Renal cortex interstitium (tissue), 15 donors: ENCODE measurements at places on chromosomes 2 and 18. TPM values are rescaled to one million over a fixed set of nuclear protein-coding genes. Genes with fewer than 3 reads are reported as not detected.

MBP gene
- polyA plus RNA-seq = 16.9 TPM

KYNU gene
- 5.5 TPM for polyA plus RNA-seq

CDH7 gene
- 20.3 TPM for polyA plus RNA-seq

ICOS gene
- polyA plus RNA-seq = not detected

CNGA3 gene
- not detected for polyA plus RNA-seq

PAX8 gene
- 665 TPM for polyA plus RNA-seq

DNA sequence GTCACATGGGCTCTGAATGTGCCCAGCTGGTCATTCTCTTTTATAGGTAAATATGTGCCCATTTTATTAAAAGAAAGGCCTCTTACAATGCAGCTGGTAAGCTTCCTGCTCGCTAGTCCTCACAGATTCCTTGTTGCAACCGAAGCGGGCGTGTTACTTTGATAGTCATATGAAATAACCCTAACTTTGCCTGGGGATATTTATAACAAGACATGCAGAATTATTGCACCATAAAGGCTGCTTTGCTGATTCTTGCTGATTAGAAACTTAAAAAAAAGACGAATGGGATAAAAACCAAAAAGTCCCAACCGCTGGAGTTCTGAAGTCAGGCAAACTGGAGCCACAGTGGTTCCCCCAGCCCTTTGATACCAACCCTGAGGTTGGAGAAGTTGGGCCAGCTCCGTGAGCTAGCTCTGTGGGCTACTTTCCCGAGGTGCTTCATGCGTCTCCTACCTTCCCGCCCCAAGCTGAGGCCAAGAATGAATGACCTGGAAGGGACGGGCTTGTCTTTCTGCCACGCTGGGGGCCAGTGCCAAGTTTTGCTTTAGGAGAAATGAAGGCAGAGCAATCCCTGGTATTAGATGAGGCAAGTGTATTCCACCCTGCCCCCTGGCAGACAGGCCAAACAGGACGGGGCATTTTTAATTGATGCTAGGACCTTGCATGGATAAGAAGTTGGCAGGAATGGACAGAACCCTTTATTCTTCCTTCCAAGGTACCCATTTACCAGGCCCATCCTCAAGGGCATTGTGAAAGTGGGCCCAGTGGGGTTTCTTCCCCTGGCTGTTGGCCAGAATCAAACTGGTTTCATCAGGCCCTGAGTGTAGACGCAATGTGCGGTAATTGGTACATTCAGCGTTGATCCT lies 140.4 kb downstream of the KCTD1 start:
- no peak for DNase-seq

DNA sequence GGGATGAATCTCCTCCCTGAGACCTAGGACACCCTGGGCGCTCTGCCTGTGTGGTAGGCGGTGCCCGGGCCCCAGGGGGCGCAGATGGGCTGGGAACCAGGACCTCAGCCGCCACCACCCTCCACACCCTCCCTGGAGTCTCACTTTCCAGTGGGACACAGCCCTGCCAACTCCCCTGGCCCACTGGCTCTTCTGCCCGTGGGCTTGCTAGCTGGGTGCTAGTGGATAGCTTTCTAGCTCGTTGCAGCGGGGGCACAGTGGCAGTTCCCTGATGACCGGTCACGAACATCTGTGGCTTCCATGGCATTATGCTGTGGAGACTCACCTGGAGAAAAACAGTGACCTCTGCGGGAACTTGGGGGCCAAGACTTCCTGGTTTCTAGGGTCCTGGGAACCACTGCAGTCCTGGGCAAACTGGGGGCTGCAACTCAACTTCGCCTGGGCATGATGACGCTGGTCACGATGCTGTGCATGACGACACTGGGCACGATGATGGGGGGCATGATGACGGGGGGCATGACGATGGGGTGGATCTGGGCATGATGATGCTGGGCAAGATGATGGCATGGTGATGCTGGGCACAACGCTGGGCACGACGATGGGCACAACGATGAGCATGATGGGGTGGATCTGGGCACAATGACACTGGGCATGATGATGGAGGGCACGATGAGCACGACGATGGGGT lies 31.0 kb upstream of the ALLC start:
- DNase-seq = no peak

DNA sequence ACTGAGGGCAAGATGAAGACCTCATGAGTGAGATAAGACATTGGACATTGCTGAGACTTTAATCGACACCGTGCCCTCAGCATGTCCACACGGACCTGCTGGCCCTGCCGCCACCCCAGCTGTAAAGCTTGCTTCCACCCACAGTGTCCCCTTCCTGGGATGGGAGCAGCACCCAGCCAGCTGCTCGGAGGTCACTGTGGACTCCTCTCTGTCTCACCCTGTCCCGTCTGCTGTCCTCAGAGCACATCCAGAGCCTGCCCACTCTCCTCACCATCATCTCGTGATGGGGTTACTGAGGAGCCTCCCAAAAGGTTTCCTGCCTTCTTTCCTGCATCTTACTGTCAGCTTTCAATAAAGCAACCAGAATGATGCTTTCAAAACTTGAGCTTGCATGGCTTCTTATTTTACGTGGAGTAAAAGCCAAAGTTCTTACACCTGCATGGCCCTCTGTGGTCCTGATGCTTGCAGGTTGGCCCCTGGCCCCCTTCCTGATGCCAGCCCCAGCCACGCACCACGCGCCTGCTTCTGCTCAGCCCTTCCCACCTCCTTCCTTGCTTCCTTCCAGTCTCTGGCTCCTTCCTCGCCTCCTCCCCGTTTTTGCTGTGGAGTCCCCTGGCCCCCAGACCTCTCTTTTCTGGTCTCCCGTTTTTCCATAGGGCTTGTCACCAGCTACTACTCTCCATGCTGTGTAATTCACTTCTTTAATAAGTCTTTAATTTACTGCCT lies 67.0 kb downstream of the DGKD start:
- no peak for DNase-seq

DNA sequence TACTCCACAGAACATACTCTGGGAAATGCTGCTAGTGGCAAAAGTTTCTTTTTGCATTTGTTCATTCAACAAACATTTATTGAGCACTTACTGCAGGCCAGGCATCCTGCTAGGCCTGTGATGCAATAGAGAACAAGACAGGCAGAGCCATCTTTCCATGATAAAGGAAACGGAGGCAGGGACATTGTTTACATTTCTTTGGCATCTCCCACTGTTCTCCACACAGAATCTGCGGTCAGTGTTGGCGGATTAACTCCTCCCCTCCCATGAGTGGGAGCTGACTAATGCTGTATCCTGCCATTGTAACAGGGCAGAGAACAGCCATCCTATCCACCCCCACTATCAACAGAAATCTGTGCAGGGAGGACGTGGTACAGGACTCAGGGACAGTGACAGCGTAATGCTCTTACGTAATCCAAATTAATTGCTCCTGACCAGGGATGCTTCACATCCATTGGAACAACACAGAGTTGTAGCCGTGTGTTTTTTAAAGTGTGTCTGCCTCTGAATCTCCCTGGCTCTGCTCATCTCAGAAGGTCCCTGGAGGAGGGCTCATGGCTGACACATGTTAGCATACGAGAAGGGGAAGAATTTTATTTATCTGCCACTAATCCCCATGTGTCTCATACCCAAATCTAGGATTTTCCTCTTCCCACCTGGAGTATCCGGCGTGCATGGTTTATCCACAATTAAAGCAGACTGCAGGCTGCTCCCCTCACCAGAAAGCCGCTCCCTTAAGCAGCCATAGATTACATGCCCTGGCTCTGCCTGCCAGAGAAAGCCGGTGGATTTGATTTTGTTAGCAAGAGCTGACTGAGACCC lies 32.3 kb downstream of the STEAP3 start:
- DNase-seq = no peak

DNA sequence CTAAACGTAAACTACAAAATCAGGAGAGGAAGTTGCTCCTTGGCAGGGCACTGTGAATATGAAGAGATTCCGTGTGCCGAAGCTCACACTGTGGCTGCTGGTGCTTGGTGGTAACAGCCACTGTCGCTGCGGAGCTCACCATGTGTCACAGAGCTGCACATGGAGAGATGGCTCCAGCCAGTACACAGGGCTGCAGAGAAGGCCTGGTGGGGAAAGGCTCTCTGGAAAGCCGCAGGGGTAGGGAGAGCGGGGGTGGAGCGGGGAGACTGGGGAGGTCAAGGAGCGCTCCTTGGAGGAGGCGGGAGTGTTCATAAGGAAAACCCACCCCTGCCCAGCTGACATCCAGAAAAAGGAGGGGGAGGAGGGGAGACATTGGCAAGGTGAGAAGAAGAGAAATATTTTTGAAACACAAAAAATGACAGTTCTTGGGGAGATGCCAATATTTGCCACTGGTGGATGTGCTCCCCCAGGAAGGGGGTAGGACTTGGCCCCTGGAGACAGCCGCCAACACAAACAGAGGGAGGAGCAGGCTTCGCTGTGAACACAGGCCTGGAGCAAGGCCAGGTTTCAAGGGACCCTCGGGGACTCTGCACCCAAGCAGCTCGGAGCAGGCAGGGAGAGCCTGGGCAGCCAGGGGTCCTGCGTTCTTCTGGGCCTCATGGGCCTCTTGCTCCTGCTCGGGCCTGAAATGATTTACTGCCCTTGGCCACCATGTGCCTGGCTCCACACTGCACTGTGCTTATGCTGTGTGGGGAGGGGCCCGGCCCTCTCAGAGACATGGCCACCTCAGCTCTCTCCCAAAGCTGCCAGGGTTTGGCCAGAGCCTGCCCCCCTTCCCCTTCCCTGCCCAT lies 102.6 kb upstream of the GLI2 start:
- no peak for DNase-seq

DNA sequence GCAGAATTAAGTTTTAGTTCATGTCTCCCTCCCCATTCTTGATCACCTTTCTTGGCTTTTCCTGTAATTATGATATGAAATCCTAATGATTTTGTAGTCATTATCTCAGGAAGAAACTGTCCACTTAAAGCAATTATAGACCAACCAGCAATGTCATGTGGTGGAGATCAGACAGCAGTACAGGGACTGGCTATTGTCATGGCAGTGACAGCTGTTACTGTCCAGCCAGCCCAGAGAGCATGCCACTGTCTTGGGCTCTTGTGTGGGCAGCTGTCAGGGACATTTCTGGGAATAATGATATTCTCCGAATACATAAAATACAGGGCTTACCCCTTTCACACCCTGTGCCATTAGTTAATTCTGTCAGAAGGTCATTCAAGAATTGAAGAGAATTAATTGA lies 355.3 kb upstream of the RAB12 start:
- no peak for DNase-seq

GRCh38 chr18:73409242-73409641 lies 541.5 kb upstream of the NETO1 start:
- DNase-seq = no peak

GRCh38 chr18:3616142-3616541 lies 166.2 kb downstream of the TGIF1 start:
- DNase-seq = no peak

DNA sequence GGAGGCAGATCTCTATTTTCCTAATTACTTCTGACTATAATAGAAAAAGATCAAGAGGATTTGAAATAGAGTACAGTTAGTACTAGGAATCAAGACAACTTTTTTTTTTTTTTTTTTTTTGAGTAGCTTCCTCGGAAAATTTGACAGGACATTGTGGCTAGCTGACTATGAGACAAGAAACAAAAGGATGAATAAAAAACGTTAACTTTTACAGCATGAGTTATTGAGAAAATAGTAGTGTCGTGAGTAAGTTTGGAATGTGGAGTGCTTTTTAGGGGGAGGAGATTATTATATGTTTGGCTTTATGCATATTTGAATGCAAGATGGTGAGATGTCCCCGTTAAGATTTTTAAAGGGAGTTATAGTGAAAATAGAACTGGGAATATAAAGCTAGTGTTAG lies 27.7 kb upstream of the CPS1 start:
- DNase-seq = no peak

GRCh38 chr2:206164261-206164862 lies 4.7 kb downstream of the EEF1B2 start:
- DNase-seq = peak; percentile 54
